NCI-H1417 (cell line): ENCODE measurements at places on chromosomes 7 and 10.

DNA sequence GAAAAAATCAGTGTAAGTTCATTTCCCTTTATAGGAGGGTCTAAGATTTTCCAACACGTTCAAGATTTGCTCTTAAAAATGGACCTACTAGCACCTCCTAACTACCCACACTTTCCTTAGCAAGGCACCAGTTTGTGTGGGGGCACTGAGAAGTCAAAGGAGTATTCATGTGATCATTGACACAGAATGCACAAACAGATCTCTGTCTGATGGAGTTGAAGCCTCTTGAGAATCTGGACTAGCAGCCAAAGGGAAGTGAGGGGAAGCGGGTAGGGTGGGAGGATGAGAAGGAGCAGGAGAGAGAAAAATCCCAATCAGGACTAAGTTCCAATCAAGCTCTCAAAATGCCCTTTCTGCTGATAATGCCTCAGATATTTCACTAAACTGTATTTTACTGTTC is 4.1 kb downstream of the MMS19 start:
- DNase-seq: no peak

DNA sequence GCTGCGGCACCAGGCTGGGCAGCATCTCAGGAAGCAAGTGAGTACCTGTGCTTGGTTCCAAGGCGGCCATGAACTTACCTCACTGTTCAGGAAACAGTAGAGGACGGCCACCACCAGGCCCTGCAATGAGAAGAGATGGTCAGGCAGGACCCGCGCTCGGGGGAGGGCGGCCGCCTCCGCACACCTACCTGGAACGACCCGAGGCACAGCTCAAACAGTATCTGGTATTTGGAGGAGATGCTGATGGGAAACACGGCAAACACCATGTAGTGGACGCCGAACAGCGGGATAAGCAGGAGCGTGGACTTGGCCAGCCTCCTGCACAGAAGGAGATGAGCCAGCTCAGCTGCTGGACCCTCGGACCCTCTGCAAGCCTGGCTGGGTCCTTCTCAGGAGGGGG is 112.9 kb downstream of the VIPR2 start:
- DNase-seq: no peak

DNA sequence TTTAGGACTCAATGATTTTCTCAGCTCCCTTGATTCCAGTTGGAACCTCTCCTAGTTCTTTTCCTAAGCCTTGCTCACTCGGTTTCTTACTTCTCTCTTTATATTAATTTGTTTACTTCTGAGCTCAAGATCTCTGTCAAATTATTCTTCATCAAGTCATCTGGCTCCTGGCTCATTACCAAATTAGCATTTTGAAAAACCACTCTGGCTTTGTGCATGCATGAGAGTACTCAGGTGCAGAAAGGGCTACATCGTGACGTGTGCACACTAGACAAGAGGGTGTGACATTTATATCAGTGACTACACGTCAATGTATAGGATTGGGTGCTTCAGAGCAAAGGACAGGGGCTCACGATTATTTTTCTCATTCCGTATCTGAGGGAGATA is 645.7 kb upstream of the DPP6 start:
- DNase-seq: no peak

DNA sequence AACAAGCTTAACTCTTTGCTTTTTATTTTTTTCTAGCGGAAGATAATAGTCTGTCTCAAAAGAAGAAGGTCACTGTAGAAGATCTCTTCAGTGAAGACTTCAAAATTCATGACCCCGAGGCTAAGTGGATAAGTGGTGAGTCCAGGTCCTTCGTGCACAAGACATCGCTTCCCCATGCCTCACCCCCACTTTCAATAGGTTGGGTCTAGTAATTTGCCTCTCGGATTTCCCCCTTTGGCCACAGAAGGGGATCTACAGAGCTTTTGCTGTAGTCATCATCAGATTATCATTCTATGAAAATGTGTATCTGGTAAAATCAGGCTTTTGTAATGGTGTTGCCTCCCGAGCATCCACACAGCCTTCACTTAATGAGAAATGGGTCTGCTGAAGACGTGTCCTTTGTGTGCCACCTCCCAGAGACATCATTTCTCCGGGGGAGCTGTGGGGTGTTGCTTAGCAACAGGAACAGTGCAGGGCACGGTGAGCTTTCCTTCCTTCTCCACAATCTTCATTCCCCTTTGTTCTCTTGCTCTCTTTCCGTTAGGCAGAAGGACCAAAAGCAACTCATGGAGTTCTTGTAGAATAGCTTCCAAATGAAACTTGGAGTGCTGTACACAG is 422.8 kb downstream of the DPP6 start:
- peak; percentile 15 for DNase-seq
